ENCODE measurements at places on chromosomes 12 and 14.
A peak's percentile ranks its signal among the peaks of the same experiment; 100 is the strongest.

DNA sequence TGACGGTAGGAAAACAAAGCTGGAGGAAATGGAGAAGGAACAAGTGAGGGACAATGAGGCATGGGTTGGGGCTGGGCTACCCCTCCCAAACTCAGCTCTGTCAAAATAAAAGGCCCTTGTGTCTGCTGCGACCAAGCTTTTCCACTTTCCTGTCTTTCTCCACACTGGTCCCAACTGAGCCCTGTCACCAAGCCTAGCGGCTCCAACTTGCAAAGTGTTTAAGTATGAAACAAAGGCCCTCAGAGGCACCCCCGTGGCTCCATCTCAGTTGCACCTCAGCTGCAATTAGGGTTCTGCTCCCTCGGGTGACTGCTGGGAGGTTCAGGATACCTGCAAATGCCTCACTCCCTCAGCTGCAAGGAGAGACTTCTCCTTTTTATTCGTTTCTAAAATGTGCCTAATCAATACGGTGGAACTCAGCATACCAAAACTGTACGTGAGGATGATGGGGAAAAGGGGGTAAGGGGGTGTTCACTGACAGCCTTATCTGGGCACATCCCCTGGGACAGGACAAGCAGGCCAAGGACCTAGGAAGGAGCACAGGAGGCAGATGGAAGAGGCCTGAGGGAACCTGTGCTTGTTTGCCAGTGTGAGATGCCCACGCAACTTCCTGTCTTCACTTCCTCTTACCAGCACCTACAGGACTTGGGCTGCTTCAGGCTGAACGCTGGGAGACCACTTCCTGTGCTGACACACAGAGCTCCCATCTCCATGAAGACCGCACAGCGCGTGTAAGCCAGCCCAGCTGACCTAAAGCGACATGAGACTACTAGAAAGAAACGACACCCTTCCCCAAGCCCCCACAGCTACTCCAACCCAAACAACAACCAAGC is 8.9 kb downstream of the VAMP1 start:
- DNase-seq = peak; percentile 82

DNA sequence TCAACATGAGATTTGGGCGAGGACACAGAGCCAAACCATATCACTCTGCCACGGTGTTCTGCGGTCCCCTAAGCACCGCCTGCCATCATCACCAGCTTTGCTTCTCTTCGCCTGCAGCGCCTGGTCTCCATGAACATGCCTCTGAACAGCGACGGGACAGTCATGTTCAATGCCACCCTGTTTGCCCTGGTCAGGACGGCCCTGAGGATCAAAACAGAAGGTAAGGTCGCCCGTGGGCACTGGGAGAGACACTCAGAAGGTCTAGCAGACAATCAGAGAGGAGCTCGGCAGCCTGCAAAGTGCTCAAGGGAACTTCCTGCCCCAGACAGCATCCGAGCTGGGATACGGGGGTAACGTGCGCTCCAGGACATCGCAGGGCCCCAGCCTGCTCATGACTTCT is 126.0 kb upstream of the FKBP4 start:
- DNase-seq = no peak

DNA sequence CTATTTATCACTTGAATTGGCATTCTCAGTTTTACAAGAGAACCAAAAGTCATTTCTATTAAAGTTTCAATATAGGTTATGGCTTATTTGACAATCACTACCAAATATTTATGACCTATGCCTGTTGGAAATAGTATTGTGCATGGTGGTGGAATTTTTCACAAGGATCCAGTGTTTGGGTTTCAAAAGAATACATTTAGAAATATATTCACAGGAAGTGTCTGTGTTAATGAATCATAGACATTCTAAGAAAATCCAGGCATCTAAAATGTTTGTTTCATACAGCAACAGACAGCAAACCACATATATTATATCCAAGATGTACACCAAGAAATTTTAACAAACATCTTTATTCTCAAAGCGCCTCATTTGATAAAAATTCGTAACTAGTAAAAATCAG is 92.7 kb downstream of the MED13L start:
- DNase-seq = peak; percentile 19

DNA sequence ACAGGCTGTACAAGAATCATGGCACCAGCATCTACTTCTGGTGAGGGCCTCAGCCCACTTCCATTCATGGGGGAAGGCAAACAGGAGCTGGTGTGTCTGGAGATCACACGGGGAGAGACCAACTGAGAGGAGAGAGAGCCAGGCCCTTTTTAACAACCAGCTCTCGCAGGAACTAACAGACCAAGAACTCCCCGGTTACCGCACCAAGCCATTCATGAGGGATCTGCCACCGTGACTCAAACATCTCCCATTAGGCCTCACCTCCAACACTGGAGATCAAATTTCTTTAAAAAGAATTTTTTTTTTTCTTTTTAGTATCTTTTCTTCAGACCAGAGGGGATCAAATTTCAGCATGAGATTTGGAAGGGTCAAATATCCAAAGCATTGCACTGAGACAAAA is 16.7 kb upstream of the AQP2 start:
- no peak for DNase-seq

- DNase-seq = no peak
These were observed 2.3 kb downstream of the PAPLN start for GRCh38 chr14:73239393-73240241.

DNA sequence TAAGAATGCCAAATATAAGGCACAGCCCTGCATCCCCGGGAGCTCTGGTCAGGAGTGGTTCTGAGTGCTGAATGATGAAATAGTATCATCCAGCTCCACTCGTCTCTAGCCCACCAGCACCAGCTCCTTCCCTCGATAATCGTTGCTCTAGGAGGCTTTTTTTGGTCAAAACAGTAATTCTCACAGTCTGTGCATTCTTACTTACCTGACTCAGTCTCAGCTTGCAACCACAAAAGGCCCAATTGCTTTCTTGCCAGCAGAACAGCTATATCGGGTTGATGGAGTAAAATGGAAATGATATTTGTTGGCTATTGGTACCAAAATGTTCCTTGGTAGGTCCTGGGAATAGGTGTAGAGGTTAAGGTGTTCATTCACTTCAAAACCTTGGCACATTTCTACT is 94.8 kb downstream of the BMP4 start:
- DNase-seq = no peak

DNA sequence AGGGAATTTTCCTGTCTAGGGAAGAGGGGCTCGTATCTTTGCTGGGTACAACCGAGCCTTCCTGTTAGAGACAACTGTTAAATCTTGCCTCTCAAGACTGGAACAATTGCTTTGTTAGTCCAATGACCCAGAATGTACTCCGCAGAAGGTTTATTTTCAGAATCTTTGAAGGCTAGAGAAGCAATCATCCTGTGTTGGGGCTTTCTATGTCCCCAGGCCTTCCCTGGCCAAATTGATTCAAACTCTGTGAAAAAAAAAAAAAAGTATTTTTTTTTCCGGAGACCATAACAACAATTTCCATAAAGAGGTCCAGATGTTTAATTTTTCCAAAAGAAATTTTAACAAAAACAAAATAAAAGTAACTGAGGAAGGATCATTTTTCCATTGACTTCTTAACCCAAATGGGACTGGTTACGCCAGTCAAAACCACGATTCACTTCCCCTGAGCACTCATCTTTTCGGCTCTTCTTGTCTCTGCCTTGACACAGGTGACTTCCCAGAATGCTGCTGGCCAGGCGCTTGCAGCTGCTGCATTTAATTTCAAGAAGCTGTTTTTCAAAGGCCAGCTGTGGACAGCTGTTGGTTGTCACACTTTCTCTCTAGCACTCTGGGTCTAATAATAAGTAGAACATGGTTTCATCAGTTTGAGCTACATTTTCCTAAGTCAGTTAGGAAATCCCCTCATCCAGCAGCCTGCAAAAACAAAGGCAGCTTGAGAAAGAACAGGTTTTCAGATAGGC is 81.6 kb upstream of the MANSC4 start:
- no peak for DNase-seq

- DNase-seq = peak; percentile 30
These were observed 1.5 kb downstream of the BLOC1S1 start for GRCh38 chr12:55717011-55718007.
